ENCODE measurements at places on chromosomes 1 and 21.

GRCh38 chr1:211739671-211740411 lies 64.4 kb upstream of the NEK2 start:
- DNase-seq = no peak

DNA sequence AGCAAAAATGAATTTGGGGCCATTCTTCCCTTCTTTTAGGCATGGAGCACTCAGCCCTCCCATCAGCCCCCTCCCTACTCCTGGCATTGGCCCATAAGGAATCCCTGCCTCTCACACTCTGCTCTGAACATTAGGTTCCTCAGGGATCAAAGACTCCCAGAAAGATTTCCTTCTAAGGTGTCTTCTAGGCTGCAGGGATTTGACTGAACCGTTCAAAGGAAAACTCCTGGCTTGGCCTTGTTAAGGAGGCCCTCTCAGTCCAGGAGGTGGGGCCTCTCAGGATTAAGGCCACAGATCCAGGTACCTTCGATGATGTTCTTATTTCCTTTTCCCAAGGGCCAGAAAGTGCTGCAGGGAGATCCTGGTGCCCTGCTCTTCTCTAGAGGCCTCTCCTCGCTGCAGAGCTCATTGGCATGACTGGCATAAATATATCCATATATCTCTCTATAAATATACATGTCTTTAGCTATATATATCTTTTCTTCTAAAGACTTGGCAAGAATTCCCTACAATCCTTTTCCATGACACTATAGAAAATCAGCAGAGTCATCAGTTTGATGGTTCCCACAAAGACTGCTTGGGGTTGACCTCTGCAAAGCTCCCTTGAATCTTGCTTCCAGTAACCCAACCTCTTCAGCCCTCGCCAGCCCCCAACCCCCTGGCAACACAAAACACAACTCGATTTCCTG lies 59.1 kb downstream of the PLXNA2 start:
- no peak for DNase-seq

- no peak for DNase-seq
These were observed 4.9 kb downstream of the AHDC1 start for GRCh38 chr1:27598902-27599528.

- no peak for DNase-seq
These were observed 31.0 kb downstream of the LRIG2 start for GRCh38 chr1:113103977-113104376.

- DNase-seq = no peak
These were observed 85.7 kb downstream of the NENF start for GRCh38 chr1:212518188-212519054.

DNA sequence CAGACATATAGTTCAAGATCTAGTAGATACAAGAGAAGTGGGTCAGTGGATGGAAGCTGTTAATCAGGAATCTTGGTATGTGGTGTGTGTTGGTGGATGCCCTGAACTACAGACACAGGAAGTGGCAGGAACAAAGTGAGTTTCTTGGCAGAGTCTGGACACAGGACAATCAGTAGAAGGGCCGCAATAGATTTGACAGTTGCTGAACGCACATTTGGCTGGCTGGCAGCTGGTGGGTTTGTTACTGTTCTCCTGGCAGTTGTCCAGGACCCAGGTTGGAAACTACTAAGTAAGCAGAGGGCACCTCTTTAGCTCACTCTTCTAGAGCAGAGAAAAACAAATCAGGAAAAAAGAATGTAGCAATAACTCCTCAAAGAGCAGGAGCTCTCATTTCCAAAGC lies 13.2 kb downstream of the KRTAP26-1 start:
- no peak for DNase-seq

DNA sequence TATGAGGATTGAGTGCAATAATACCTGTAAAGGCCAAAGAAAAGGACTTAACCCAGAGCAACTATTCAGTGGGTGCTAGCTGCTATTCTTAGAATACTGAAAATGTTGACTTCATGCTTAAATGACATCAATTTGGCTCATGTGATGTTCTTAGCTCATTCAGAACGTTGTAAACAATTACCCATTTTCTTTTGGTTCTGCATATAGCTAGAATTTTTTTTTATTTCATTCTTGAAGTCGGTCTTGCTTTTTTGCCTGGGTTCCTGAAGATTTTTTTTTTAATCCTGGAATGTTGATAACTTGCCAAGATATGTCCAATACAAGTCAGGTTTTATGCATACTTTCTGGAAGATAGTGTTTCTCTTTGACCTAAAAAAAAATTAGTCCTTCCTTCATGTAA lies 772.0 kb downstream of the LTN1 start:
- no peak for DNase-seq

GRCh38 chr1:227787513-227788270 lies 27.8 kb upstream of the PRSS38 start:
- DNase-seq = peak; percentile 97

DNA sequence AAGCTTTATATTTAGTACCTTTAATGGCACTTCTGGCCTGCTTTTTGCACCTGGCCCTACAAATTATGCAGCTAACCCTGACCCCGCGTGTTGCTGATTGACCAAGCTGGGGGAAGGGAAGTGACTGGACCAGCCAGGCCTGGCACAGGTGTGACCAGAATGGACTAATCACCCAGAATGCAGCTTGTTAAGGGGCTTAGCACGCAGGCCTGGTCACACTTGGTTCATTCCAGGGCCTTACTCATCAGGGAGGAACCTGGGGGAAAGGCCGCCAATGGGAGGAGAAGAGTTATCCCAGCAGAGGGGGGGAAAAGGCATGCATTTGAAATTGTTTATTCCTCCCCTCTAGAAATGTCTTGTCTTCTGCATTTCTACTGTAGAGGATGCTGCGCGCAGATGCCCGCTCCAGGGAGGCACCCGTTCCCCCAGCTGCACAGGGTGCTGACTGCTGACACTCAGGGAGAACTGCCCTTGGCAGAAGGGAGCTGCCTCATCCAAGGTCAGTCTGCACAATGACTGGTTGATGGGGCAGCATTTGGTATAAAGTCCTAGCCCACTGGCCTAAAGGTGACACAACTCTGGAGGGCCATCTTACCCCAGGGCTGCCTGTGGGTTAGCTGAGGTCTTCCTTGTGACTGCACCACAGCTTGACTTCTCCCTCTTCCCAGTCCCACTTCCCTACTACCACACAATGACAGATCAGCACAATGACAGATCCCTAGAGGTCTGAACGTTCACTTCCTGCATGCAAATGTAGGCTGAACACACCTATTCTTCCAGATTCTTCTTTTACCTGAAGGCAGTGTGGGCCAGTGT lies 29.0 kb downstream of the DHCR24 start:
- DNase-seq = no peak

- DNase-seq = no peak
These were observed 102.7 kb upstream of the C21orf91 start for GRCh38 chr21:17921579-17922530.

GRCh38 chr1:244075247-244075722 lies 24.2 kb downstream of the ZBTB18 start:
- no peak for DNase-seq

GRCh38 chr21:29334717-29335428 lies 36.2 kb downstream of the BACH1 start:
- DNase-seq = no peak

- no peak for DNase-seq
These were observed 2.4 kb downstream of the TFAP2E start for GRCh38 chr1:35575416-35575958.

GRCh38 chr1:10961300-10961833 lies 51.1 kb upstream of the TARDBP start:
- no peak for DNase-seq

DNA sequence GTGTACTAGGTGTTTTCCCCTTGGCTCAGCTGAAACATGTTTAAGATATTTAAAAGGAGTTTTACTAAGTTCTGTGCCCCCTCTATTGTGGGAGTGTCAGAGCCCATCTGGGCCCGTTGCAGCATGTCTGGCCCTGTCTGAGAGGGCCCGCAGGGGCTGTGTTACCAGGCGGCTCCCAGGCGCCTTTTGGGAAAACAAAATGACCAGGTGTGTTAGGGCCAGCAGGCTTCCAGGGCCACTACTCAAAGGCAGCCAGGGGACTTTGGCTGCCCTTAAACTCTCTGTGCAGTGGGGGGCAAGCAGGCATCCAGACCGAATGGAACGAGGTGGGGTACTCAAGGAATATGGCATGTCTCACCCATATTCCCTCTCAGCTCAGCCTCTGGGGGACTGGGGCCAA lies 111.7 kb downstream of the KCNN3 start:
- DNase-seq = no peak

GRCh38 chr21:41975391-41976272 lies 21.8 kb upstream of the C2CD2 start:
- peak; percentile 60 for DNase-seq

DNA sequence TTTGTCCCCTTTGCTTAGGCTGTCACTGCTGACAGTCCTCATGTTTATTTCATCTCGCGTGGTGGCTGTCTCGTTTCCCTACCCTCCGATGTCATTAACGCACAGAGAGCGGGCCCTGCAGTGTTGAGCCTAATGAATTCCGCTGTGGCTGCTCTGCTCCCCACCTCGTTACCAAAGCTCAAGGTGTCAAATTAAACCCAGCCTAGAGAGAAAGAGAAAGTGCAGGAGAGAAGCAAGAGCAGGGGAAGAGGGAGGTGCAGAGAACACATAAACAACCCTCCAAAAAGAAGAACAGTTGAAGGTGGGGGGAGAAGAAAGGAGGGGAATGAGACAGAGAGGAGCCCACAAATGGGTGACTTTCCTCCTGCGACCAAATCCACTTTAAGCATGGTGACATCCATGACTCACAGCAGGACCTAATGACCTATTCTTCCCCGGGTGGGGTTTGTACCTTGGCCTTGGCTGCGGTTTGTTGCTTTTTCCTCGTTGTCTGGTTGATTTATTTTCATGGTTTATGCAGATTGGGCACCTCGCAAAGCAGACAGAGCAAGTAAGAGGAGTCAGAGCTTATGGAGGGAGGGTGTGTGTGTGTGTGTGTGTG lies 92.5 kb downstream of the PBX1 start:
- no peak for DNase-seq

DNA sequence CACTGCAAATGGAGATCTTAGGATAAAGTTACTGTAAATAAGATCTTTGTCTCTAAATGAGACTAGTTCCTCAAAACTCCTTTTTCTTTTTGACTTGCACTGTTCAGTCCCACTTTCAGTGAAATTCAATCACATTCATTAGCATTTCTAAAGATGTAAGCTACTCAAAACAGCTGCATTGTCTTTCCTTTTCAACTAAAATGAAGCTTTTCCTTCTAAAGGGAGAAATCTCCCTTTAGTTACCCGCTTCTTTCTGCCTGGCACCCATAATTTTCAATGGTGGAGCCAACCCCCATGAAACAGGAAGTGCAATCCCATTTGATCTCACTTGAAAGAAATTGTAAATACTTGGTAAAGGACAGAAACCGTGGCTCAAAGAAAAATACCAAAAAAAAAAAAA lies 387.4 kb upstream of the PKN2 start:
- DNase-seq = no peak

DNA sequence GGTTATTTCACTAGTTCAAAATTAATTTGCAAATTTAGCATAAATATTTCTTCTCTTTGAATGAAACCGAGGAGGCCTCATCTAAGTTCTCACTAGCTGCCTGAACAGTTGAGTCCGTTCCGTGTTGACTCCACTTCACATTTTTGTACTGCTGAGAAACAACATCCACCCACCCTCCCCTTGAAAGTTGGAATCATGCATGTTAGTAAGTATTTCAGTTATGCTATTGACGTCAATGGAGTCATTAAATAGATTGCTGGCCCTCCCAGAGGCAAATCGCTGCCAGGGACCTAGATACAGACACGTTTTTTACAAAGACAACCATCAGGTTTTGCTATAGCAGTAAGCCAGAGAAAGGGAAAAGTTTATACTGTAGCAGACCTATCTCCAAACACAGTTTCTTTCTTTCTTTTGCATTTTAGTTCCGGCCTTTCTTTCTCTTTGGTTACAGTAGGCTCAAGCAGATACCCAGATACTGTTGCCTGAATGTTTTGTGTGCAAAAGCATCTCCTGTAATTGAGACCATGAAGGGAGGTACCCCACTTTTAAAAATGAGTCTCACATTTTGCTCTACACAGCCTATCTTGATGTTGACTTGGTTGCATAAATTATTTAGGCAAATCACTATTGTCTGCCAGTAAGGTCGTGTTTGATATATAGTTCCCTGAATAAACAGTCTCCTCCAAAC lies 262.6 kb upstream of the SGIP1 start:
- peak; percentile 95 for DNase-seq

GRCh38 chr21:44800971-44801467 lies 601 bp downstream of the UBE2G2 start:
- no peak for DNase-seq

Measured in esophagus muscularis mucosa (tissue), 4 donors.